ENCODE measurements at places on chromosomes 4 and X. TPM values are rescaled to one million over a fixed set of nuclear protein-coding genes. Genes with fewer than 3 reads are reported as not detected.

DNA sequence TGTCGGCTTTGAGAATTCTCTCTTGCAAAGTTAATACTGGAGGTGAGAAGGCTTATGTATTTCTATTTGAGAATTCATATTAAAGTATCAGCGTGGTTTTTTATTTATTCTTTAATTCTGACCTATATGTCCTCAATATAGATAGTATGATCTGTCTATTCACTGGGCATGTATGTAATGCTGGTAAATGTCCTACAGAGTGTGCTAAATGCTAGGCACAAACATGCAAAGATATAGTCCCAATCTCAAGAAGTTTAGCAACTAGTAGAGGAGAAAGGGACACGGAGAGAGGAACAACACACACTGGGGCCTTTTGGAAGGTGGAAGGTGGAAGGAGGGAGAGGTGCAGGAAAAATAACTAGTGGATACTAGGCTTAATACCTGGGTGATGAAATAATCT is 11.0 kb upstream of the BMPR1B start:
- DNase-seq, result no peak

TMEM255A gene
- total RNA-seq, result 1.00 TPM

ABCG2 gene
- 1.7 TPM for total RNA-seq

- no peak for DNase-seq
These were observed 174.5 kb downstream of the NSUN7 start for GRCh38 chr4:40924096-40924792.

MTMR8 gene
- 2.5 TPM for total RNA-seq

DNA sequence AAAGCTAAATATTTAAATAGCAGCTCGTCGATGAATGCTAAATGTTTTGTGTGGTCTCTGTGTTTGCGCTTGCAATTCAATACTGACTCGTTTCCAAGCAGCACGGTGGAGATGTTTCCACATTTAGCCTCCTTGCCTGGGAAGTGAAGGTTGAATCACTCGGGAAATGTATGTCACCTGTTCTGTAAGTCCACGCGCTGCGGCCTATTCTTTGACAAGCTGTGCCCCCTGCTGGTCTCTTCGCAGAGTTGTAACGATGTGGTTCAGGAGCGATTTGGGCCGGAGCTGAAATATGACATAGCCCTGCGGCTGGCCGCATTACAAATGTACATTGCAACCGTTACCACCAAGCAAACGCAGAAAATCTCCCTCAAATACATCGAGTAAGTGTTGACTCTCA is 89.6 kb upstream of the PRPS2 start:
- DNase-seq, result no peak

DNA sequence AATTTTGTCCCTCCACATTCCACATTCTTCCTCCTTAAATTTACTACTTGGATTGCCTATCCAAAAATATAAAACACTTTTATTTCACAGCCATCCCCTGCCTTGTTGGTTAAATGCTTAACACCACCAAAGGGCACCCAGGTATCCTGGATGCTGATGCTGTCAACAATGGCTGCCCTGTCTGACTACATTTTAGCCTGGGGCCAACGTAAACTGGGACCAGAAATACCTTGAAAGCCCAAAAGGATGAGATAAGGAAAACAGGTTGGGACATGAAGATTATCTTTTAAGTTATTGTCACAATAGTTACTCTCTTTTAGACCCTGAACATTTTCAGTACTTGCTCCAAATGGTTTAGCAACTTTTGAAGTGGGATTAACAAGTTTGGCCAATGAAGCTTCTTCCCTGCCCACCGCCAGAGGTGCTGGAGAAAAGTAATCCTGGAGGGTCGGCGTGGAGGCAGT is 775 bp upstream of the YIPF6 start:
- no peak for DNase-seq

GRCh38 chr4:41267997-41268396 is 11.3 kb downstream of the UCHL1 start:
- DNase-seq, result no peak

DKK2 gene
- 0.77 TPM for total RNA-seq

DNA sequence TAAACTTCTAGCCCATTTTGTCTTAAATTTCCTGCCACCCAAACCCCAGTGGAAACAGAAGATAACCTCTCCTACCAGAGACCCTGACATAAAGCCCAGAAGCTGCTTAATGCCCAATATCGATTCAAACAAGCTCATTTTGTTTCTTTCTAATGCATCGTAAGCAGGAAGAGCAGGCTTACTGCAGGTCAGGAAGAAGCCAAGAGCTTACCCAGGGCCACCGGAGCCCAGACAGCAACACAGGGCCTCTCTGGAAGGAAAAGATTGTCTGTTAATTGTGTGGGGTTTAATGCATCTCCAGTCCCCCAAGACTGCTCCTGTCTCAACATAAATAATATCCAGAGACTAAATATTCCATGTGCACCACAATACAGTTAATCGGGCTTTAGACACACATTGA is 177.3 kb upstream of the NOCT start:
- no peak for DNase-seq

ZNF711 gene
- total RNA-seq, result 0.84 TPM

DNA sequence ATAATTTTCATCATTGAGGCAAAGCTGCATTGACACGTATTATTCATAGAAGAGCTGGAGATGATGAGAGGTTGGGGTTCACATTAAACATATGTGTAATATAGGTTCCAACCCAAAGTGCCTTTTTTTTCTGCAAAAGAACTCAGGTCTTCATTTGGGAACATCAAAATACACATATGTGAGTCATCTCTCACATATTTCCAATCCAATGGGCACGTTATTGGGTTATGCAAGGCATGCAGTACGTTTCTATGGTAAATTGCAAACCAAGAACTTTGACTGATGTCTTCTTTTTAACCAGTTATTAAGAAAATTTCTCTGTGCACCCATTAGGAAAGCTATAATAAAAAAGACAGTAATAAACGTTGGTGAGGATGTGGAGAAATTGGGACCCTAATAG is 150.3 kb upstream of the FAM9B start:
- no peak for DNase-seq

DNA sequence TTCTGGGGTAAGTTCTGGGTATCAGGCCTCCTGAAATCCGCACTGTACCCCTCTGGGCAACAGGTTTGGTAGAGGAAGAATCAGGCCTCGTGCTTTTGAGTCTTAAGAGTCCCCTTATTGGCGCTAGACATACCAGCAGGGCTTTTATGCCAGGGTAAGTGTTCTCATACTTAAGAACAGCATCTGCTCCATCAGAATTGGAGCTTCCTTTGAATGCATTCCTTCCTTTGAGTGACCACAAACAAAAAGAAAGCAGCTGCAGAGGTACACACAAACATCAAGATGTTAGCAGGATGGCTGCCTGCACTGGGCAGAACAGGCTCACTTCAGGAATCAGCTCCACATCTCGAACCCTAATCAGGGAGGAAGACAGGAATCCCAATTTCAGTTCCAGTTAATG is 156.8 kb downstream of the MGST2 start:
- DNase-seq, result no peak

RAB41 gene
- total RNA-seq, result not detected

- no peak for DNase-seq
These were observed 4.8 kb upstream of the MAP7D3 start for GRCh38 chrX:136256026-136256425.

- no peak for DNase-seq
These were observed 909.1 kb downstream of the FAT4 start for GRCh38 chr4:126223784-126224407.

NSG1 gene
- 0.16 TPM for total RNA-seq

GRCh38 chr4:7132730-7133582 is 59.4 kb upstream of the SORCS2 start:
- DNase-seq, result no peak

RIPPLY1 gene
- not detected for total RNA-seq

NAP1L3 gene
- total RNA-seq, result 0.67 TPM

GRCh38 chrX:133652185-133652584 is 236.9 kb upstream of the GPC4 start:
- DNase-seq, result no peak

- DNase-seq, result no peak
These were observed at the start of gene UGT8 for GRCh38 chr4:114598191-114599121. TSS of gene UGT8 (plus strand) at chr4:114598807. CDS start at chr4:114622881, 24,074 bp downstream.

- DNase-seq, result no peak
These were observed 48.8 kb downstream of the IGFBP7 start for GRCh38 chr4:57061395-57061794.

- DNase-seq, result no peak
These were observed 609 bp downstream of the NR3C2 start for GRCh38 chr4:148441624-148441985.

DNA sequence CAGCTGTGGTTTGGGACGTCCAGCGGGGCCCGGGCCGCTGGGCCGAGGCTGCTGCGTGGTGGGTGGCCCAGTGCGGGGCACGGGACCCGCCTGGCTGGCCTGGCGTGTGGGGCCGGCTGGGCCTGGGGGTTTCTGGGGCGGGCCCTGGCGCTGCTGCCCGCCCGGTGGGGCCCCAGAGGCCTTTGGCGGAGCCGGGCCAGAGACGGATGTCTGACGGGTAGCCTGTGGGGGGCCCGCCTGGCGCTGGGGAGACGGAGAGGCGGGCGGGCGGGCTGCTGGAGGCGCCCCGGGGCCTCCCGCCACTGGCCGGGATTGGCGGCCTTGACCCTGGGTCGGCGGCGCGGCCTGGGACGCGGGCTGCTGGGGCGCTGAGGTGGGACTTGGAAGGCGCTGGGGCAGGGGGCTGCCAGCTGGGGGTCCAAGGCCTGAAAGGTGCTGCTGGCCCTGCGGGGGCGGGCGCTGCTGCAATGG is 8.1 kb upstream of the TIMP1 start:
- peak; percentile 82 for DNase-seq

DNA sequence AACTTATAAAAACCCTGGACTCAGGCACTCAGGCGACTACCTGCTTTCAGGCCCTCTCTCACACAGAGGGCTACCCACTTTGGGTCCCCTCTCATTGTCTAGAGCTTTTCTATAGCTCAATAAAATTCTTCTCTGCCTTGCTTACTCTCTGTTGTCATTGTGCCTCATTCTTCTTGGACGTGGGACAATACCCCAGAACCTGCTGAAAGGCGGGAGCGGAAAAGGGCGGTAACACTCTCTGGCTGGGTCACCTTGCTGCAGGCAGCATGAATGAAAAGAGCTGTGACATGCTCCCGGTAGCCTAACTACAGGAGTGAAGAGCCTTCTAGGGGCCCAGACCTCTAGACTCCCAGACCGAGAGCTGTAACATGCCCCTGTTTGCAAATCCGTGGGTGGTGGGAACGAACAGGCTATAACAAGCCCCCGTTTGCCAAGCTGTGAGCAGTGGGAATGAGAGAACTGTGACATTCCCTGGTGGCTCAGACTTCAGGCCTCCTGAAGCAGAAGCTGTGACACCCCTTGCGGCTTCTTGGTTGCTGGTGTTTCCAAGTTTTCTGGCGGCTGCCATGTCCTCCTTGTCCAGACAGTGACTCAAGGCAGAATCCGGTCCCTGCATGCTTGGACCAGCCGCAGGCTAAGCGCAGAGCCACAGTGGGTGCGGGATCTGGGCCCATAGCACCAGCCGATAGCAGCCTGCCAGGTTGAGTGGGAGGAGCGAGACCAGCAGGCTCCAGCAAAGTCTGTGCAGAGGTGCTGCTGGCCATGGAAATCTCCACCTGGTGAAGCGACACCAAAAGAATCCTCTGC is 684.6 kb downstream of the ARAP2 start:
- no peak for DNase-seq

MAGED4B gene
- 7.0 TPM for total RNA-seq

GRCh38 chr4:168618577-168619265 is 121.9 kb downstream of the PALLD start:
- no peak for DNase-seq

DNA sequence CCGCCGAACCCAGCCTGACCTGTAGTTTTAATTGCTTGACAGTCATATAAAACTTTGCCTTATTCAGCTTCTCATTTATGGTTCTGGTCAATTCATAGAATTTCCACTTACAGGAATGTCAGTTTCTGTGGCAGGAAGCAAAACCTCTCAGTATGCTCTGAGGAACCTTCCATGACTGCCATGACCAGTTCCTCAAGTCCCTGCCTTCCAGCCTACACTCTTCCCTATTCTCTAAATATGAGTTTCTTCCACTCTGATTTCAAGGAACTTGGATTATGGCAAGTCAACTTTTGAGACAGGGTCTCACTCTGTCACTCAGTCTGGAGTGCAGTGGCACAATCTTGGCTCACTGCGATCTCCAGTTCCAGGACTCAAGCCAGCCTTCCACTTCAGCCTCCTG is 26.0 kb upstream of the NSUN7 start:
- no peak for DNase-seq

GRCh38 chr4:8050555-8051206 is 107.9 kb downstream of the ABLIM2 start:
- DNase-seq, result no peak

FTHL17 gene
- total RNA-seq, result not detected

- DNase-seq, result no peak
These were observed 187.6 kb downstream of the GUCY2F start for GRCh38 chrX:109294097-109294814.

NSDHL gene
- total RNA-seq, result 35.4 TPM

FAM149A gene
- total RNA-seq, result 10.1 TPM

DNA sequence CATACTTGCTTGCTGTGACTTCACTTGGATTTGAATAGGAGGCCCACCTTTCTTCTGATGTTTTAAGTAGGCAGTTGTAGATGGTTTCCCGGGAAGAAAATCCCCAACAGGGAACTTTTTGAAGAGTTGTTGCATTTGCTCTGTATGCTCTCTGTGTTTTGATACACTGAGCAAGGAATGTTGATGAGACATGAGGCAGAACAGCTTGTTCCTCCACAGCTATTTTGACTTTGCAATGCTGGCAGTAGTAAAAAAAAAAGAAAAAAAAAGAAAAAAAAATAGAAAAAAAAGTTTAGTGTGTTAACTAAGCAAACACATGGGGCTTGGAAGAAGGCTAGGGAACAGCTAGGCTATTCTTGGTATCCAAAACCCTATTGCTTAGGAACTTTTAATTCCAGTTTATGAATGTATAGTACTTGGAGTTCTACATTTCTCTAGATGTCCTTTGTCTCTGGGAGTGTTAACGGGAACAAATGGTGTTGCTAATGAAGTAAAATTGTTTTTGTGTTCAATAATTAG is 23.4 kb upstream of the PAQR3 start:
- DNase-seq, result no peak
